ENCODE measurements at places on chromosomes 3 and 15. TPM values are rescaled to one million over a fixed set of nuclear protein-coding genes. Genes with fewer than 3 reads are reported as not detected.

- peak; percentile 49 for ATAC-seq
Measured at GRCh38 chr3:152688313-152688712, 146.6 kb upstream of the P2RY1 start.

- peak; percentile 88 for ATAC-seq
Measured at GRCh38 chr15:78872155-78872971, at the start of gene MORF4L1. TSS of gene MORF4L1 (plus strand) at chr15:78872890. CDS start at chr15:78873018, 128 bp downstream.

DNA sequence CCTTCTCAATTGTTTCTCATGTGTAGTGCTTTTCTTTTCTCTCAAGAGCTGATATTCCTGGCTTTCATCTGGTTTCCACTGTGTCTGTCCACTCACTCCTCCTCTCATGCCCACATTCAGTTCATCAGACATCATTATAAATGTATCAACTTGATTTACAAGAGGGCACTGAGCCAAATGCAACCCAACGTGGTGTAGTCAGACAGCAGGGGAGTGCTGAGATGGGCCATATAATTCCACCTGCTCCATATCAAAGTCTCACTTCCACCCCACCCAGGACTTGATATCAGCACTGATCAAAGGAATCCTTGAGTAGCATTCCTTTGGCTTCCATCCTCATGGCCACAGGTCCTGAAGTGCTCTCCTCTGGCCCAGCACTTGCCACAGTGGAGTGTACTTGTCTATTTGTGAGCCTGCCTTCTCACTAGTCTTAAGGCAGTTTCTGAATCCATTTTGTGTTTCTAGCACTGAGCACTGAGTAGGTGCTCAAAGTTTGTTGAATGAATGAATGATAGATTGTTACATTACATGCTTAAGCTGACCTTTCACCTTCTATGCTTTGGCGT is 252.8 kb downstream of the CLSTN2 start:
- no peak for ATAC-seq

DNA sequence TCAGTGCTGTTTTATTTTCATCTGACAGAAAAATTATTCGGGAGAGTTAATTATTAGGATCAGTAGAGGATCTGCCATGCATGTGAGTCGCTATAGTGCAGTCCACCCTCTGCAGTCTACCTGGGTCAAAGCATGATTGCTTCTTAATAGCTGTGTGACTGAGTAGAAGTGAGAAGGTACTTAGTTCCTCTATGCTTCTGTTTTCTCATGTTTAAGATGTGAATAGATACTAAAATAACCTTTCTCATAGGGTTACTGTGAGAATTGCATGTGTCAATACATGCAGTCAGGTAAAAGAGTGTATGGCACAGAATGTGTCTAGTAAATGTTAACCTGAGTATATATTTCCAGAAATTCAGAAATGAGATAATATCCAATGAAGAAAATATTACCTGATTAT is 435.7 kb downstream of the NAALADL2 start:
- ATAC-seq, result no peak

KLHDC8B gene
- total RNA-seq, result 65.7 TPM

ASB14 gene
- 0.66 TPM for total RNA-seq

GALNT15 gene
- total RNA-seq, result 1.3 TPM

All from motor neuron (in vitro differentiated cells).